Osteocyte (in vitro differentiated cells): ENCODE measurements at places on chromosomes 1 and 21.

DNA sequence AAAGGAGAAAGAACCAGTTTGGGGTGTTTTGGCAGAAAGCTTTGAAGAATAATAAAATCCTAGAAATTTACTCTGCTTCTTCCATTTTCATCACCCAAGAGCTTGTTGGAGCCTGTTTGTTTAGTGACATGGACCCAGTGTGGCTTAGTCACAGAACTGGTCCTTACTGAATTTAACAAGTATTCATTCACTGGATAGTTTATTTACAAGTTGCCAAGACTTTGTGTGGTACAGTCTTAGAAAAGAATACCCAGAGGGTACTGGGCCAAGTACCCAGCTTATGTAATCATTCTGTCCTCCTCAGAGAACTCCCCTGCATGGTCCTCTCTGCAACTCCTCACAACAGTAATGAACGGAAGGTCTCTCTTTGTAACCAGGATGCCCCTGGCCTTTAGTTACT, 16.4 kb downstream of the RAB4A start:
- DNase-seq, result no peak

GRCh38 chr1:55081905-55082296, 42.6 kb downstream of the PCSK9 start:
- no peak for DNase-seq

DNA sequence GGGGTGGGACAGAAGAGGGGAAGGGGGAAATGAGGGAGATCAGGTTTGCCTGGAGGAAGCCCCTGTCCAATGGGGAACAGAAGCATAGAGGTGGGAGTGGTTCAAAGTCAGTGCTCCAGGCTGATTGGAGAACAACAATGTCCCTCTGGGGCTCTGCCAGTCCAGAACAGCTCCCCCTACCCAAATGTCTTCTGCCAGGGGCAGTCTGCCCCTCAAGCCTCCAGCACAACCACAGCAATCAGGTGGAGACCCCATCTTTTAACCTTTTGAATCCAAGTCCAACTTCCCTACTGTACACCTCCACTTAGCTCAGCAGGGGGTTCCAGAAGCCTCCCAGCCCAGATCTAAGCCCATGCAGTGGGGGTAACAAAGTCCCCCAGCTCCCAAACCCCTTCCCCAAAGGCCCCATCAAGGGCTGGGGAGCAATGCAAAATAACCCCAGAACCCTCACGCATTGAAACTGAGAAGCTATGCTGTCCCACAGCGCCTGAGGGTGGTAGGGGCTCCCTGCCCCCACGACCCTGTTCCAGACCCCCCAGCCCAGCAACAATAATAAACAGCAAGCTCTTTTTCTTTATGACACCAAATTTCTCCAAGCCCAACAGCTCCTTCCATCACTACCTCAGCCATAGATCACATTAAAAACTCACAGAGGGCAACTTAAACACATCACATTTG, 3.3 kb downstream of the AHDC1 start:
- no peak for DNase-seq

DNA sequence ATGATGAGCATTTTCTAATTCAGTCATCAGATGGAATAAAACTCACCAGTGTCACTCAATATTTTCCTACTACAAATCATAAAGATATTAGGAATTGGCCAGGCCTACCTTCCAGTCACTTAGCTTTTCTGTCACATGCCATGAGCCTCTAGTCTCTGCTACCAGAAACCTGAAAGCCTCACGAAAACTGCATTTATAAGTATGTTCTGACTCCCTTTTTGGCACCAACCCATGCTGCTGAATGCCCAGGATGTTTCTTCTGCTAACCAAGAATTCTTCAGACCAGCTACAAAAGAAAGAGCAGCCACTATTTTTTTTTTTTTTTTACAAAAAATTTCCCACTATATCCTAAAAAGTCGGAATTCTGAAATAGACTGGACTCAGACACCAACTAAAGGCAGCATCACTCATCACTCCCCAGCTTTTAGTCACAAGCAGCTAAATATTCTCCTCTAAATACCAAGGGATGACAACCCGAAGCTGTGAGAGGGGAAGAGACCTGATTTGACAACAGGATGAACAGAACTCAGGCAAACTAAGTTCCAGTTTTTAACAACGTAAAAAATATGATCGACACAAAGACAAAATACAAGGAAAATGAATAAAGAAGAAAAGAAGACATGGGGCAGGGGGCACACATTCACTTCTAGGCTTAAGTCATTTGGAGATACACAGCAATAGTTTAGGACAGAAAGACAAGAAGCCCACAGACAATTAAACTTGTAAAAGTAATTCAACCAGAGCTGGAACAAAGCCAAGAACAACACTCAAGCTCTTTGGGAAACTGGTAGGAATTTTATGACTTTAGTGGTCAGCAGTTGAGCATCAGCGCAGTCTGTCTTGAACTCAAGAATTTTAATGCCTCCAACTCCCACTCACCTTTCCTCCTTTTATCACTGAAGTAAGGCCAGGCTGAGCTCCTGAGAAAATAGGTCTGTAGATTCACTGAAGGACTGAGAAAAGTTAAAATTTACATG, 1.7 kb downstream of the DCAF8 start:
- no peak for DNase-seq

GRCh38 chr1:153683854-153684253, 5.4 kb downstream of the NPR1 start:
- no peak for DNase-seq

DNA sequence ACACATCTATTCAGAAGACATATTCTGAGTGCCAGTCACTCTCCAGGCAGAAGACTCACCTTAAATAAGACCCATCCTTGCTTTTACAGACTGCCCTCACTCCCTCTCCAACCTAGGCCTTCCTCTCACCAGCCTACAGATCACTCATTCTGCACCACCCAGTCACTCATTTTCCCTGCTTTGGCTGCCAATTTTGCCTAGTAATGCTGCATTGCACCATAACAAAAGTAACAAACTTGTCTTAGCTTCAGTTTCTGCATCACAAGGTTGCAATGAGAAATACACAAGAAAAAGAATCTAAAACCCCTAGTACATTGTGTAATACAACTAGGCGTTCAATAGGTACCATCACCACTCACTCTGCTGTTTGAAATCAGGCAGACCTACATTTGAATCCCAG, 292.4 kb downstream of the PLPP3 start:
- no peak for DNase-seq

DNA sequence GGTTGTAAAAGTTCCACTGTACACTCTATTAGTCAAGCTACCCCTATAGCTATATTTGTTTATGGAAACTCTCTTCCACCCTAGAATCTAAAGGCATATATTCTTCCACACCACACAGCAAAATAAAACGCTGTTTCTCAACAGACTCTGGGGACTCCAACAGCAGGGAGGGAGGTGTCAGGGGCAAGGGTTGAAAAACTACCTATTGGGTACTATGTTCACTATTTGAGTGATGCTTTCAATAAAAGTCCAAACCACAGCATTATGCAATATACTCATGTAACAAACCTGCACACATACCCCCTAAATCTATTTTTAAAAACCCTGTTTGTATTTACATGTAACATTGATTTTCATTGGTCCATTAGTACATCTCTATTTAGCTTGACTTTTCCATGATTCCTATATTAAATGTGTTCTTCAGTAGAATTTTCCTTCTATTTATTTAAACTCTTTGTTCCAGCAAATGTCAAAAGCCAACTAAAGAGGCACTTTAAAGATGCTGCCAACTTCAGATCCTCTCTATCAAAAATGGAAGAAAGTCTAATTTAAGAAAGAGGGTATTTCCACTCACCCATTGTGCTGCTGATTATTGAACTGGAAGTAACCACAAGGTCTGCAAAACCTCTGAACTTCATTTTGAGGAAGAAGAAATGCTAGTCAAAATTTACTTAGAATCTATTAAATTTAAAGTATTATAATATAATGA, 26.2 kb downstream of the RGS7 start:
- no peak for DNase-seq

DNA sequence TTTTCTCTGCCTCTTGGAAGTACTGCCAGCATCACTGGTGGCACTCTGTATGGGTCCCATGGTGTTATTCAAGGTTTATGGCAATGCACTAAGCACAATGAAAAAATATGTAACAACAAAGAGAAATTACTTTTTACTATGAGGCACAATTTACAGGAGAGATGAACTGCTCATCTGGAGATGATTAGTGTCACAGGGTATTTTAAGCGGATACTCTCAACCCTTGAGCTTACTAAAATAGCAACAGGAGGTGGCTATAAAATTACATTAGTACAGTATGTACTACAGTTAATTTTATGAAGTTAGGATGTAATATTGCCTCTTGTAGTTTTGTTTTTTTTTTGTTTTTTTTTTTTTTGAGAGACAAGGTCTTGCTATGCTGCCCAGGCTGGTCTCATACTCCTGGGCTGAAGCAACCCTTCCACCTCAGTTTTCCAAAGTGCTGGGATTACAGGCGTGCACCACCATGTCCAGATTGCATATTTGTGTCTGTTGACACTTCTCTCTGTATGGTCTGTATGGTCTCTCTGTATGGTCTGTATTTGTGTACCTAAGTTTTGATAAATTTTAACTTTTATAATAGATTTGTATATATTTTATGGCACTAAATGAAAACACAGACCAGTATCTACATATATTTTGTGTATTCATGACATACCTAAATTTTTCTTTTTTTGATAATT, 175.6 kb upstream of the HP1BP3 start:
- no peak for DNase-seq

DNA sequence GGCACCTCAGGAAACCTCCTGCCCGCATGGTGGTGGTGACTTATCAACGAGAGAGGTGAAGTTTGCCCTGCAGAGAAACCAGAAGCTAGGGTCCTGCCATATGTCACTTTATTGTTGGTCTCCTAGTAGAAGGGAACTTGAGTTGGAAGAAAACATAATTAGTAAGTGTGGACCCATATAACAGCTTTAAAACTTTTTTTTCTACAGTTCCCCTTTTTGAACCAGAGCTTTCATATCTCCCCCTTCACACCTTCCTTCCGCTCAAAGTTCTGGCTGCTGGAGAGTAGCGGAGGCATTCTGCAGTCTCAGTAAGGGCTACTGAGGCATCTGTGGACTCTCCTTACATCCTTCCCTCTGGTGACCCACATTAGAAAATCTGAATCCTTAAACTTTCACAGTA, 48.9 kb downstream of the PHC2 start:
- DNase-seq, result peak; percentile 11

- no peak for DNase-seq
Observed at GRCh38 chr1:155006601-155007101, 4.0 kb downstream of the ZBTB7B start.

- DNase-seq, result no peak
Observed at GRCh38 chr1:22471078-22471477, 19.4 kb downstream of the ZBTB40 start.

DNA sequence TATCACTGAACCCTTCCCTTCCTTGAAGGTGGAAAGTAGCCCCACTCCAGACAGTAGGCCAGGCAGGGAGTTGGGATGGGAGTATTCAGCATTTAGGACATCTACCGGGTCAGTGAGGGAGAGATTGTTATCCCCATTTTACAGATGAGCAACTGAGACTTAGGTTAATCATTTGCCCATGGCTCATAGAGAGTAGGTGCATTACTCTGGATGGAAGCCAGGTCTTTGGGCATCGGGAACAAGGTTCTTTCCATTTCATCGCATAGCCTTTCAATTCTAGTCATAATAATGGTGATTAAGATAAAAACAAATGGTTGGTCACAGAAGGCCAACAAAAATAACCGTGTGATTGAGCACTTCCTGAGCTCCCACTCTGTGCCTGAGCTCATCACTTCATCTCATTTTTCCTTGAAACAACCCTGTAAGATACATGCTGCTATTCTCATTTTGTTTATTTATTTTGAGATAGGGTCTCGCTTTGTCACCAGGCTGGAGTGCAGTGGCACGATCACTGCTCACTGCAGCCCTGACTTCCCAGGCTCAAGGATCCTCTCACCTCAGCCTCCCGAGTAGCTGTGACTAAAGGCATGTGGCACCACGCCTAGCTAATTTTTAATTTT, 64.8 kb downstream of the NAV1 start:
- no peak for DNase-seq

DNA sequence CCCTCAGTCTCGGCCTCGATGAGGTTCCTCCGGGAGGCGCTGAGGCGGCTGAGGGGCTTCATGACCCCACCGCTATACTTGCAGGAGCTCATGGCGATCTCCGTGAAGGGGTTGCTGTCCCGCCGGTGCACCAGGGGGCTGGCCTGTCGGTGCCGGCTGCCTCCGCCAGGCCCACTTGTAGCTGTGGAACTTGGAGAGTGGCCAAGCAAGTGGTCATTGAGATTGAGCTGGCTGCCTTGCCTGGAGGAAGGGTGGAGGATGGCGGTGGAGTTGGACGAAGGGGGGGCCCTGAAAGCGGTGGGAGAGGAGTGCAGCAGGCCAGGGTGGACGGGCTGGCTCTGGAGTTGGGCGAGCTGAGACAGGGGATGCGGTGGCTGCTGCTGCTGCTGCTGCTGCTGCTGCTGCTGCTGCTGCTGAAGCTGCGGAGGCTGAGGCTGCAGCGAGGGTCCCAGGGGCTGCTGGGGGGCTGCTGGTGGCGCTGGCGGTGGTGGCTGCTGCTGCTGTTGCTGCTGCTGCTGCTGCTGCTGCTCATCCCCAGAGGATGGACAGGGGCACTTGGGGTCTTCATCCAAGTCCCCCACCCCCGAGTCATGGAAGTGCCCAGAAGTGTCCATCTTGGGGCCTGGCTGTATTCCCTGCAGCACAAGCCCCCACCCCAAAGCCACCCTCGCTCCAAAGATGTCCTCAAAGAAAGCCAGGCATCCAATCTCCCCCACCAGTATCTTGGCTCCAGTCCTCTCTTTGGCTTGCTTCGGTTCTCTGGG, 548 bp downstream of the KCNN3 start:
- no peak for DNase-seq

- peak; percentile 89 for DNase-seq
Observed at GRCh38 chr1:31705080-31705866, 1.5 kb upstream of the COL16A1 start.

DNA sequence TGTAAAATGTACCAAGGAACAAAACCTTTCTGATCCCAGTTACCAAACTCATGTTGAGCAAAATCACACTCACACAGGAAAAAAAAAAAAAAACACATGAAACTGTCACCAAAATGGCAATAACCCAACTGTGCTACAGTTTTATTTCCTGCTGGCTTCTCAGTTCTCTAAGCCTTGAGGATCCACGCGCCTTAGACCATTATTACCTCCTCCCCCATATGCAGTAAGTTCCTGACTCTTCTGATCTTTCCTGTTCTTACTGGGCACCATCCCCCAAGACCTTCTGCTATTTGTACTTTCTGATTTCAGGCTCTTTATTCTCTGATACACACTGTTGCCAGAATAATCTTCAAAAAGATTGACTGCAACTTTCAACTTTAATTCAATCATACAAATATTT, 79.6 kb downstream of the SLC45A1 start:
- no peak for DNase-seq

- no peak for DNase-seq
Observed at GRCh38 chr1:183686229-183686628, 33.1 kb upstream of the APOBEC4 start.

DNA sequence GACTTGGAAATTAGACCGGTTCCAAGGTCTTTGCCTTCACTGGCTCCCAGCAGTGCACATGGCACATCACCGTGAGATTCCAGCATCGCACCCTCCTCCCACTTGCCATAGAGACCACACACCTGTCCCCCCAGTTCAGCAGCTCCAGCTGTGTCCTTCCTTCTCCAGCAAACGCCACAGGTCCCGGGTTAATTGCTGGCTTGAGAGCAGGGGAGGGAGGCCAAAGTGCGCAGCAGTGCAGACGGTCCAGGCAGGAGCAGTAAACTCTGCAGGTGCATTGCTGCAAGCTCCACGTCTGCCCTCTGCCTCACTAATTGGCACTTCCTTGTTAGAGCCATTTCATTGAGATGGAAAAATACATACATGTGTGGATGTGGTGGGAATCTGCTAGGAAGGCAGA, 65.3 kb downstream of the KLHDC7A start:
- DNase-seq, result no peak
